CD4-positive, alpha-beta T cell treated with Interferon gamma for 1 hour (primary cell): ENCODE measurements at places on chromosomes 13 and 19.

GRCh38 chr13:77544758-77545338 lies 9.3 kb downstream of the SCEL start:
- DNase-seq, result no peak

DNA sequence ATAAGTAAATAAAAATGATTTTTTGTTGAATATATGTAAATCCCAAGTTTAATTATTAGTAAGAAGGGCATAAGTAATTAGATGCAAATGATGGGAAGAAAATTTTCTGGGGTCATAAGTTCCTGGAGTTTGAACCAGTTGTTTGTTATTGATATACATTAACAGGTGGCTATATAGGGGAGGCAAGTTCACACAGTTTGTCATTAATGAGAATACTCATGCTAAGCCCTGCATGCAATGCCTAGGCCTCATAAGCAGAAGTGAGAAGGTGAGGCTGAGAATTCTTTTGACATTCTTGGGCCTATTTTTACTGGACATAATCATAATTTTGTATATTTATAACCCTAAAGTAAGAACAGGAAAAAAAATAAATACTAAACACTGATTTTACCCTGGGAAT lies 1210.7 kb upstream of the PCDH9 start:
- DNase-seq, result no peak

- DNase-seq, result no peak
Observed at GRCh38 chr13:108268466-108269112, 929 bp upstream of the TNFSF13B start.

DNA sequence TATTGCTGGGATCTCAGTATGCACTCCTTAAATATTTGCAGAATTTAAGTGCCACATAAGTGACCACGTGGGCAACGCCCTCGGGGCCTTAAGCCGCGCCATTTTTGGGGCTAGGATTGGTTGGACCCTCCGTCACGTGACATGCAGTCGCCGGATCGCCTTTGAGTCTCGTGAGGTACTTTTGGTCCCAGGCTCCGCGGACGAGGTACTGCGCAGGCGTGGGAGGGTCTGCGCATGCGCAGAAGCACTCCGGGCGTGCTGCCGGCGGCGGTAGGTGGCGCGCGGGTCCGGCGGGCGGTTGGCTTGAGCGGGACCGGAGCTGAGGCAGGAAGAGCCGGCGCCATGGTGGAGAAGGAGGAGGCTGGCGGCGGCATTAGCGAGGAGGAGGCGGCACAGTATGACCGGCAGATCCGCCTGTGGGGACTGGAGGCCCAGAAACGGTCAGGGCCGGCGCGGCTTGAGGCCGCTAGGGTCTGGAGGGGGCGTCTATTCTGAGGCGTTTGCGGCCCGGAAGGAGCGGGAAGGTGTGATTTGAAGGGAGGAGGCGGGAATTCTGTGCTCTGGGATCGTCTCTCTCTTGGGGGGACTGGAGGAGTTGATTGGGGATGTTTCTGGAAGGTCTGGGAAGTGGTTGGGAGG lies at the start of gene SAE1:
Gene SAE1, plus strand, starts transcription at position 247 of the 639 bp plus-strand sequence. Its CDS starts 96 bp downstream, at position 343.
- DNase-seq, result peak; percentile 95

DNA sequence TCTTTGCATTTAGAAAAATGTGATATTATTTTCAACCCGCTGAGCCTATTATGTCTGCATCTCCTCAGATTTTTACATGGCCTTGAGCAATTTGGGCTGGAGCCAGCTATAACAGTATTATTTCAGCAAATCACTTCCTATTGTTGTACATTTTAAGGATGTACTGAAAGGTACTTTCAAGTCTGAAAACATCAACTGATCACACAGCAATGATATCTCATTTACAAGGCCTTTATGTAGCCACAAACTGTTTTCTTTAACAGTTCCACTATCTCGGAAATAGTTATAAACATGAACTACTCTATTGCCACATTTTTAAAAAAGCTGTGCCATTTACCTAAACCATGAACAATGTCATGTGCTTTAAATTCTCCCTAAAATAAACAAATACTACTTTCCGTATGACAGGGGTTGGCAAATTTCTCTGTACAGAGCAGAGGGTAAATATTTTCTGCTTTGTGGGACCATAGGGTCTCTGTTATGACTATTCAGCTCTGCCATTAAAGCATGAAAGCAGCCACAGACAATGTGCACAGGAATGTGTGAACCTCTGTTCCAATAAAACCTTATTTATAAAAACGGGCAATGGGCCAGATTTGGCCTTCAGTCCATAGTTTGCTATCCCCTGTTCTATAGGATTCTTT lies 560.4 kb downstream of the GPC6 start:
- DNase-seq, result no peak

- DNase-seq, result no peak
Observed at GRCh38 chr19:31562966-31563612, 213.9 kb upstream of the TSHZ3 start.

DNA sequence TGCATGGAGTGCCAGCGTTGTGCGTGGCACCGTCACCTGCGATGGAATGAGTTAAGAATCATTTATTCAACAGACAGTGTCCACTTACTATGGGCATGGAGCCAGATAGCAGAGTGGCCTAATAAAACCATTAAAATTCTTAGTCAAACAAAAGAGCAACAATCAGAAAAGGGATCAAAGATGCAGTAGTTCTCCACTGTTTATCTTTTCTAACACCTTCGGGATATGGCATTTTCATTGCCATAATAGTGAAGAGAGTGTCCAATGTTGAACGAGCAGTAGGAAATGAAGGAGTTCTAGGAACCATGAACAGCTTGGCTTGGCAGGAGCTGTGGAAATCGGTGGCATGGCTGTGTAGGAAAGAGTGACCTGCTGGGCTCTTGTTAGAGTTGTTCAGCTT lies 2.0 kb downstream of the TNFSF11 start:
- DNase-seq, result no peak

- DNase-seq, result no peak
Observed at GRCh38 chr13:51919531-51919930, 57.8 kb downstream of the CCDC70 start.

DNA sequence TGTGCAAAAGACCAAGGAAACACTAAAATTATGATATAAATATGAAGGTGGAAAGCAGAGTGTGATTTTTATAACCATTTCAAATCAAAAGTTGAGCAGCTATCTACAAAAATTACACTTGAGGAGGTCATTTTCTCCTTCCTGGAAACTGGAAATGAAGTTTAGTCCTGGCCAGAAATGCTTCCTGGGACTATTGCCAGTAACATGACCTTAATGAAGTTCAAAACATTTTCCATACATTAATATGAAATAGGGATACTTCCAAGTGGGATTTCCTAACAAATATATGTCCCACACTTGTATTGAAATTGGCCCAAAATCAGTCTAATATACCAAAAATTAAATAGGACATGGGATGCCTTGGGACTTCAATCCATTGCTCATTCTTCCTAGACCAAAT lies 1556.8 kb upstream of the MIR17HG start:
- DNase-seq, result no peak

- no peak for DNase-seq
Observed at GRCh38 chr13:28533441-28534166, 38.7 kb upstream of the FLT1 start.

DNA sequence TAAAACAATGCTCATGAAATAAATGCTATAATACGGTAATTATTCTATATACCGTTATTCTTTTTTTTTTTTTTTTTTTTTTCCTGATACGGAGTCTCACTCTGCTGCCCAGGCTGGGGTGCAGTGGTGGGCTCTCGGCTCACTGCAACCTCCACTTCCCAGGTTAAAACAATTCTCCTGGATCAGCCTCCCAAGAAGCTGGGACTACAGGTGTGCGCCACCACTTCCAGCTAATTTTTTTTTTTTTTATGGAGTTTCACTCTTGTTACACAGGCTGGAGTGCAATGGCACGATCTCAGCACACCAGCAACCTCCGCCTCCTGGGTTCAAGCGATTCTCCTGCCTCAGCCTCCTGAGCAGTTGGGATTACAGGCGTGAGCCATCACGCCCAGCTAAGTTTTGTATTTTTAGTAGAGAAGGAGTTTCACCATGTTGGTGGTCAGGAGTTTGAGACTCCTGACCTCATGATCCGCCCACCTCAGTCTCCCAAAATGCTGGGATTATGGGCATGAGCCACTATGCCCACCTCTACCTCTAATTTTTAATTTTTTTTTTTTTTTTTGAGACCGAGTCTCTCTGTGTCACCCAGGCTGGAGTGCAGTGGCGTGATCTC lies 6.9 kb downstream of the PPP1R15A start:
- DNase-seq, result no peak
